ENCODE measurements at places on chromosomes 12 and 14. TPM values are rescaled to one million over a fixed set of nuclear protein-coding genes. Genes with fewer than 3 reads are reported as not detected.

DNA sequence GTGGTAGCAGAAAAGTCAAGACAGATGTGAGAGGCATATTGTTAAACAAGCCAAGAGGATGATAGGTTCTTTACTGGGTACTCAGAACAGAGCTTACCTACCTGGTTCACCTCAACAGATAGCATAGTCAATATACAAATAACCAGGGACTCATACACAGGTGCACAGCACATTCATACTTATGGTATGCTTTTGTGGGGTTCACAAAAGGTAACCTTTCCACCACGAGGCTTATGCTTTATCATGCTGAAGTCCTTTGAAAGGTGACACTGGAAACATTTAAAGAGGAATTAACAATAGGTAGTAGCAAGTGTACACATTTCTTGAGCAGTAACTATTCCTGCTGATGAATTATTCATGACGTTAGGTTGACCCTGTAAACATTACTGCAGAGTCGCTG, 42.2 kb upstream of the MBIP start:
- DNase-seq = no peak

- no peak for DNase-seq
Observed at GRCh38 chr14:29111554-29111953, 345.0 kb downstream of the FOXG1 start.

- DNase-seq = no peak
Observed at GRCh38 chr14:72663076-72663487, 230.8 kb downstream of the DPF3 start.

GRCh38 chr14:74737753-74738325, 24.9 kb downstream of the FCF1 start:
- DNase-seq = no peak

DNA sequence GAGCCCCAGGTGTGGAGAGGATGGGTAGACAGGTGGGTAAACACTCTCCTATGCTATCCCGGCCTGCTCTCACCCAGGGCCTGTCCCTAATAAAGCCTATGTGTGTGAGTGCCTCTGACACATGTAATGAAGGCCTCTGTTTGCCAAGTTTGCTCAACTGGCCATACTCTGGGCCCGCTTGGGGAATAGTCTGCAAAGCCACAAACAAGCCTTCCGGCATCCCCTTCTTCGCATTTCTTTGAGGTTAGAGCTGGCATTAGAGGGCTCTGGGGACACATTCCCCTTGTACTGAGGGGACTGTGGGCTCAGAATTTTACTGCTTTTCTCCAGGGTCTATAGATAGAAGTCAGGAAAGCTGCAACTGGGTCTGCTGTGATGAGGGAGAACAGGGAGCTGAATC, 240.5 kb downstream of the C12orf75 start:
- no peak for DNase-seq

GRCh38 chr12:100493396-100494012, 19.8 kb downstream of the NR1H4 start:
- DNase-seq = no peak

The NUAK1 gene
- total RNA-seq = 23.1 TPM

Measured in H7 (cell line).